ENCODE measurements at places on chromosomes 12 and 14.

GRCh38 chr14:95444132-95445129 lies 72.0 kb downstream of the SYNE3 start:
- DNase-seq, result no peak

DNA sequence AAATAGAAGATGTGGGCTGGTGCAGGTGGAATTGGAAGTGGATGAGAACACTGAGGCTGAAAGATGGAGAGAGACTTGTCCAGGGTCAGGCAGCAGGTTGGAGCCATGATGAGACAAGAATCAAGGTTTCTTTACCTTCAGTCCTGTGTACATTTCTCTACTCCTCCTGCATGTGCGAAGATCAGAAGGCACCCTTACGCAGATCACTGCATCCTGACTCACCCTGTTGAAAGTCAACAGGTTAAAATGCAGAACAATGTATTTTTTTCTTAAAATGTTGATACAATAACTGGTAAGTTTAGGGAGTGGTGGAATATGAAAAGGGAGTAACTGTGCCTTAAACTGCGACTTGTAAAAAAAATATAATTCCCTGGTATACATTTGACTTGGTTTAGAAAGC lies 47.8 kb downstream of the TESPA1 start:
- no peak for DNase-seq

DNA sequence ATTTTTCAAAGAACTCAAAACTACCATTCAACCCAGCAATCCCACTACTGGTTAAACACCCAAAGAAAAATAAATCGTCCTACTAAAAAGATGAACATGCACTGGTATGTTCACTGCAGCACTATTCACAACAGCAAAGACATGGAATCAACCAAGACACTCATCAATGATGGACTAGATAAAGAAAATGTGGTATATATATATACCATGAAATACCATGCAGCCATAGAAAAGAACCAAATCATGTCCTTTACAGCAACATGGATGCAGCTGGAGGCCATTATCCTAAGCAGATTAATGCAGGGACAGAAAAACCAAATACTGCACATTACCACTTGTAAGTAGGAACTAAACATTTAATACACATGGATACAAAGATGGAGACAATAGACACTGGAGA lies 3.8 kb upstream of the ANO6 start:
- DNase-seq, result no peak

DNA sequence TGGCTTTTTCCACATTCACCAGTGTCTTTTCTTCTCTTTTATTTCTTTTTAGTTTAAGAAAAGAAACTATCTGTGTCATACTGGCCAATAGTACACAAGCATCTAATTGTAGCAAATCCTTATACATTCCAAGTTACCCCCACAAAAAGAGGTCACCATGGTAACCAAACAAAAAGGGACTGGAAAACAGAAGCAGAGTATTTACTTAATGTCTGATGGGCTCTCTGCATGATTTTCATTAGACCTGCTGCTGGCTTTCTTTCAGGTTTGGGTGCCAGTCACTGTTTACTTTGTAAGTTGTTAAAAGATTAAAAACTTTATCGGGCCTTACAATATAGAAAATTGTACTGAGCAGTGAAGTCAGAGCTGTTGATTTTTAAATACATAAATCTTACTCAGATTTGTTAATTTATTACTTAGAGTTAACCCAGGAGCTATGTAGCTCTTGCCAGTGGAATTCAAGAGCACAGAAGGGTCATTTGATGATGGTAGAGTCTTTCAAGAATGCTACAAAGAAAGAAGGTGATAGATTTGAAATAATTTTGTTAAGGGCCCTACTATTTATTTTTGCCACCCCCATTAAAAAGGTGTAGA lies 123.9 kb downstream of the BRMS1L start:
- no peak for DNase-seq

DNA sequence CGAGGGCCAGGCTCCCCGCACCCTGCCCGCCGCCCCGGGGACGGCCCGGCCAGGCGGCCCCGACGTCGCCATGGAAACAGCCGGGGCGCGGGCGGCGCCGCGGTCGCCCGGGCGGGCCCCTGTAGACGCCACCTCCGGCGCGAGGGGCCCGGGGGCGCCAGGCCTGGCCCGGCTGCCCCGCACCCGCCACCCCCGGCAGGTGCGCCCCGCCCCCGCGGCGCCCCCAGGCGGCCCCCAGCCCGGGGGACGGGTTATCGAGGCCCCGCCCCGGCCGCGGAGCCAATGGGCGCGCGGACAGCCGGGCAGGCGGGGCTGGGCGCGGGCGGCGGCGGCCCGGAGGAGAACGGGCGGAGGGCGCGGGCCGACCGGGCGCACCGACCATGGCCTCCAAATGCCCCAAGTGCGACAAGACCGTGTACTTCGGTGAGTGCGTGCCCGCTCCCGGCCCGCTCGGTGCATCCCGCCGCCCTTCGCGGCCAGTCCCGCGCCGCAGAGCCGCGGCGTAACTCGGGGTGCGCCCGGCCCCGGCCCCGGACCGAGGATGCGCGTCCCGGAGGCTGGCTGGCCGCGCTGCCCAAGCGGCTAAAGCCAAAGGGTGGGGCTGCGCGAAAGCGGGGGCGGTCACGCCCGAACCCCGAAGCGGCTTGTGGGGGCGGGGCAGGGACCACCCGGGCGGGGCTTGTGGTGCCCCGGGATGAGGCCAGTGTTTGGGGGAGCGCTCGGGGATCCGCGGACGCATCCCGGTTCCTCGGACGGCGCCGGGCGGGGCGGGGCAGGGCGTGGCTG lies at the start of gene CRIP2:
Gene CRIP2, plus strand, starts transcription at position 339 of the 786 bp plus-strand sequence. Its CDS starts 42 bp downstream, at position 381.
- DNase-seq, result no peak

DNA sequence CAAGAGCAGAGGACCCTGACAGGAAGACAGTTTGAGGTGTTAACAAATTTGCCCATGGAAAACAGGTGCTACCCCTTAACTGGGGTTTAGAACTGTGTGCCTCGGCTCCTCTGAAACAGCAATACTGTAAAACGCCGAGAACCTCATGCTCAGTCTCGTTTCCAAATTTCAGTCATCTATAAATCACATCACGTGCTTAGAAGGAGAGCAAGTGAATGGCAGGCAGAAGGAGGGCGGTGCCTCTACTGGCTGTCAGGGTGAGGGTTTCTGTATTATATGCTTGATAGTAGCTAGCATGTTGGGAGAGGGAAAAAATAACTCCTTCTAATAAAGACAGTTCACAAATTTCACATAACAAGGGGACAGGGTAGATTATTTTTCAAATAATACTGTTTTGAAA lies 4.8 kb downstream of the OR4K13 start:
- no peak for DNase-seq

DNA sequence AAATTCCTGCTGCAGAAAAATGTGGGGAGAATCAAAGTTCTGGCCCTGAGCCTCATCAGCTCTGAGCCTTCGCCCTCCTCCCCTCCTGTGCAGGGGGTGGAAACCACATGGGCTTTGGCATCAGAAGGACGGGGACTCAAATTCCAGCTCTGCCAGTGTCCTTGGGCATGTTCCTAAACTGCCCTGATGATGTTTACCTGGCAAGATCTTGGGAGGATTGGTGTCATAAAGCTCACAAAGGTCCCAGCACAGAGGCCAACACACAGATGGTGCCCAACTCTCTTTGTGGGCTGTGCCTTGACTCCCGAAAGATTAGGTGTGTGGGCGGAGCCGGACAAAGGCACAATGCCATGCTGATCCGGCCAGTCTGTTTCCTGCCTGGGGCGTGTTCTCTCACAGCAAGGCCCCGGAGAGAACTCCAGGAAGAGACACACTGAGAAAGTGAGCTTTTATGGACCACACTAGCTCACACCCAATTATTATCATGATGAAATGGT lies 20.5 kb upstream of the CLMN start:
- DNase-seq, result no peak

- DNase-seq, result no peak
Measured at GRCh38 chr14:102140027-102140749, 491 bp downstream of the WDR20 start.

- no peak for DNase-seq
Measured at GRCh38 chr12:59425798-59426197, 170.0 kb upstream of the SLC16A7 start.

- no peak for DNase-seq
Measured at GRCh38 chr12:89235189-89235993, 116.9 kb downstream of the DUSP6 start.

- DNase-seq, result no peak
Measured at GRCh38 chr14:74948228-74949175, 6.9 kb downstream of the PGF start.

DNA sequence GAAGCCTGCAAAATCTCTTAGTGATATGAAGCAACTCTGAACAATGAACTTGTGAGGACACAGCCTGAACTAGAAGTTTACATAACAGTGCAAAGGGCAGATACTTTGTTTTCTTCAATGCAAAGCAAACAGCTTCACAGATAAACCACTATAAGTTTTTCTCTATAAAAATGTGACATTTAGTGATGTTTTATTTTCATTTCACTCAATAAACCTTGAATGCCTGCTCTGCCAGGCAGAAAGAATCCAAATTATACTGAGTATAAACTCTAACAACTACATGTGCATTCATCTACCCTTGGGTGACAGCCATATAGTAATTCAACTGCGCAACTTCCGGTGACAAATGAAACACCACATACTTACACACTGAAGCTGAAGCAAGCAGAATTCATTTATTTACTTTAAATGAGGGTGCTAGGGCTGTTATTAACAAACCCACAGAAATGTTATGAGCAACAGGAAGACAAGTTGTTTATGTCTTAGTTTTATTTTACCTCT lies 10.3 kb downstream of the DCP1B start:
- no peak for DNase-seq

- no peak for DNase-seq
Measured at GRCh38 chr14:23382276-23382675, 5.4 kb downstream of the CMTM5 start.

DNA sequence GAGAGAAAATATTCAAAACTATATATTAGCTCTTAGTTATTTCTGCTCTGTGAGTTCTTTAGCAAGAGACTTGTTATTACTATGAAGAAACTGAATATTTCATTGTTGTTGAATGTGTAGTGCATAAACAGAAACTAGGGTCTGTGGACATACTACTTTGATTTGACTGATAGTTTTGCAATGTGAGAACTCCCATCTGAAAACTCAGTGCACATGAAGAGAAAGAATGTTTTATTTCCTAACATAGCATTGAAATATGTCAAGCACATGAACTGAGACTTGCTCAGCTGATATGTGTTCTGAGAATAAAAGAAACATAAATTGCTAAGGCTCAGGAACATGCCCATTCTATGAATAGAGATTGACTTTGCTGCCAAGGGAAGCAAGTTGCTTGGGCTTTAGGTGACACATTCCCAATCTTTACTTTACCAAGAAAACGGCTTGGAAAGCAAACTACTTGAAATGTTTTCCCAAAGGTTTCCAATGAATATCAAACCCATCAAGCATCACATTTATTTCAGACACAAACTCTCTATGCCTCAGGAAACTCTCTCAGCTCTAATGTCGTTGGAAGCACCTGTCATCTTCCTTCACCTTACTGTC lies 290.4 kb downstream of the SLC16A7 start:
- no peak for DNase-seq

- no peak for DNase-seq
Measured at GRCh38 chr12:70213707-70214106, 29.5 kb upstream of the CNOT2 start.

DNA sequence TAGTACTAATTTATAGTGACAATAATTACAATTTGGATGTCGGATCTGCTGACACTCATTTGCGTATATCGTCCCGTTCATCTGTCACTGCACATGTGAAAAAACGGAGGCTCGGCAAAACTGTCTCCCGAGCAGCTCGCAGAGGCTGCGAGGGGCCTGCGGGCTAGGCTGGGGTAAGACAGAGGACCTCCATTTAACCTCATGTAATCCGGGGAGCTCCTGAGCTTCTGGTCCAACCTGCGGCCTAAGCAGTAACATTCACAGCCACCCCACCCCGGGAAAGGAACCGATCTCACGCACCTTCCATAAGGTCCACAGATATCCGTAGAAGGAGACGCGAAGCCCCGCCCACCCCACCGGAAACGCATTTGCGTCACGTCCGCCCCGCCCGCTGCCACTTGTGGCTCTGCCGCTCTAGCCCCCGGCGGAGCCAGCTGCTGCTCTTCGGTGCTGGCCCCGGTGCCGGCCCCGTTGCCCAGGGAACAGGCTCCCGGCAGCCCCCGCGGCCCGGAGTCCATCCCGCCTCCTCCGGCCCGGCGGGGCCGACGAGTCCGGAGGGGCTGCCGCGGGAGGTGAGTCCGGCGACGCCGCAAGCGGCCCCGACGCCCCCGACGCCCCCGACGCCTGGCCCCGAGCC lies at the start of the genes CINP and TECPR2:
Gene CINP, minus strand, starts transcription at position 346 of the 637 bp plus-strand sequence. Its CDS starts 39 bp downstream, at position 307.
Gene TECPR2, plus strand, starts transcription at position 397 of the 637 bp plus-strand sequence. CDS start 13,781 bp downstream, outside the sequence.
- DNase-seq, result peak; percentile 92

- no peak for DNase-seq
Measured at GRCh38 chr14:79098324-79098723, 928.2 kb downstream of the NRXN3 start.

- no peak for DNase-seq
Measured at GRCh38 chr12:7150841-7151240, 20.7 kb downstream of the CLSTN3 start.

DNA sequence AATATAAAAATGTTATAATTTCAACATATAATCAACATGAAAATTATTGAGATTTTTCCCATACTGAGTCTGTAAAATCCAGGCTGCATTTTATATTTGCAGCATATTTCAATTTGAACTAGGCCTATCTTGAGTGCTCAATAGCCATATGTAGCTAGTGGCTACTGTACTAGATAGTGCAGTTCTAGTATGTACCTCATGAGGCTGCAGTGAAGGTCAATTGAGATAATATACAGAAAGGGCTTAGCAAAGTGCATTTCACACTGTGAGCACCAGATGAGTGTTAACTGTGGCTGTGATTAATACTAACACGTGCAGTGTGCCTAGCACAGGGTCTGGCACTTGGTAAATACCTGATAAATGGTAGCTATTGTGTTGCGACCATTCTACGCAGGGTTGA lies 5.4 kb upstream of the SLC22A17 start:
- DNase-seq, result no peak

- no peak for DNase-seq
Measured at GRCh38 chr12:88308825-88309224, 166.7 kb downstream of the TMTC3 start.

DNA sequence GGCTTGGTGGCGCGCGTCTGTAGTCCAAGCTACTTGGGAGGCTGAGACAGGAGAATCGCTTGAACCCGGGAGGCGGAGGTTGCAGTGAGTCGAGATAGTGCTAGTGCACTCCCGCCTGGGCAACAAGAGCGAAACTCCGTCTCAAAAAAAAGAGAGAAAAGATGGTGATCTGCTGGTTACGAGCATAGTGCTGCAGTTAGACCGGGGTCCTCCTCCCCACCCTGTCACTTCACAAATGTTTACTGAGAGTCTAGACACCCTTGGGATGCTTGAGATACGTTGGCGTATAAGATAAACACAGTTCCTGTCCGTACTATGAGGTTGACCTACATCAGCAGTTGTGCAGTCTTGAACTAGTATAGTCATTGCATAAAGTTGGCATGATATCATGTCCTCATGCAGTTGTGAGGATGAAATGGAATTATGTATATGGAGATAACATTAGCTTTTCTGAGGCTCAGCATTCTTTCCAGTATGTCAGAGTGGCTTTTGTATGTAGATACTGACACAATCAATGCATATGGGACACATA lies 787 bp downstream of the ACAD10 start:
- DNase-seq, result no peak

GRCh38 chr14:99730876-99731546 lies 46.9 kb downstream of the CYP46A1 start:
- DNase-seq, result no peak
